Pons (tissue), 1 donor: ENCODE measurements at places on chromosomes 4 and X.

GRCh38 chrX:129959493-129959832, 23.0 kb upstream of the BCORL1 start:
- no peak for DNase-seq

GRCh38 chrX:96833333-96833732, 50.4 kb upstream of the RPA4 start:
- no peak for DNase-seq

DNA sequence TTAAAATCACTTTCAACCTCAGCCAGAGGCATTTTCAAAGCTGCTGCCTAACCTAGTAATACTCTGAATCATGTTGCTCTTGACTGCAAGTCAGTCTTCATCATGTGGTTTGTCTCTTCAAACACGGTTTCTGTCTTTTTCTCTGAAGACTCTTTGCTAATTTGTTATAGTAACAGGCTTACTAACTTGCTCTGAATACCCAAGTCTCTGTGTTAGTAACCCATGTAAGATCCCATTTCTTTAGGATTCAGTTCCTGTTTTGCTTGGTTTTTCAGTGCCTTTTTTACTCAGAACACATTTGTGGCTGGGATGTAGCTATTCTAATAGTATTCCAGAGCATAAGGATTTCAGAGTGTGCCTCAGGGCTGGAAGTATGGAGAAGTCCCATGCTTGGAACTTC, 1450.6 kb upstream of the IGFBP7 start:
- DNase-seq, result no peak

GRCh38 chrX:29903360-29903759, 312.0 kb upstream of the MAGEB2 start:
- peak; percentile 61 for DNase-seq

- no peak for DNase-seq
Measured at GRCh38 chrX:11103751-11104150, 7.4 kb upstream of the HCCS start.

DNA sequence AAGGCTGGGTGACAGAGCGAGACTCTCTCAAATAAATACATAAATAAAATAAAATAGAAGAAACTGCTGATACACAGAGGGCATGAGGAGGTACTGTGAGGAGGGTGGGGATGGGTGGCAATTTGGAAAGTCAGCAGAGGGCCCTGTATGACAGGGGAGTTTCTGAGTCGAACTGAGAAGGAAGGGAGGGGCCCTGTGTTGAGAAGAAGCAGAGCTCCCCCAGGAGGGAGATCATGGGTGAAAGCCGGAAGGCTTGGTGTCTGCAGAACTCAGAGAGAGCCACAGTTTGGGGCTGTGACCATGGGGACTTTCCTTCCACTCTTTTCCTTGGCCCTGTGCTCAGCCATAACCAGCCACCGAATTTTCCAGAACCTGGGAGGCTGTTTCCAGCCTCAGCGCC, 24.8 kb upstream of the AFAP1 start:
- DNase-seq, result no peak

DNA sequence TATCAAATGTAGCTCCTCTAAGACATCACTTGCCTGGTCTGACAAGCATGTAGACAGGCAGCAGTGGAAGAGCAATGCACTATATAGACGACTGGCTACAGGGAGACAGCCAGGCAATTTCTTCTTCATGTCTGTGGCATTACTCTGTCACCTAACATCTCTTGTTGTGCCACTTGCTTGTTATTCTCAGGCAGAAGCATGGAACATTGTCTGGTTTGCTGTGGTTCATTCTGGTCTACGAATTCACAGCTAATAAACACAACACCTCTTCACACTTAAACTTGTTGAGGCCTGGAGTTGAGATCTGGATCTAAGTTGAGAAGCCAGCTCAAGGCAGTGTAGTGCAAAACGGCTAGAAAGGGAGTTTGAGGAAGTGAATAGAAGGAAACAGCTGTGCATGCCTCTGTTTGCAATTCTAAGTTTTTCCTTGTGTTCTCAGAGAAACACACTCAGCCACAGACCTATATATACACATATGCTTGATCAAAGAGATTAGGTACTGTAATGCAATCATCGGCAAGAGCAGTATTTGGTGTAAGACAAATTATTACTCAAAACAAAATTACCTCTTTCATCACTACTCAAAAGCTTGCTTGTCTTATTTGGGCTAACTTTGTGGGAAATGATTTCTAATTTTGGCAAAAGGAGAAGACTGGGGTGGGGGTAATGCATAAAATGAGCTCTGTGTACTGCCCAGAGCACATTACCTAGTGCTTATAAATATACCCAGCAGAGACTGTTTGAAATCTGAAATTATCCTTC, 243.8 kb downstream of the PPP3CA start:
- peak; percentile 84 for DNase-seq

DNA sequence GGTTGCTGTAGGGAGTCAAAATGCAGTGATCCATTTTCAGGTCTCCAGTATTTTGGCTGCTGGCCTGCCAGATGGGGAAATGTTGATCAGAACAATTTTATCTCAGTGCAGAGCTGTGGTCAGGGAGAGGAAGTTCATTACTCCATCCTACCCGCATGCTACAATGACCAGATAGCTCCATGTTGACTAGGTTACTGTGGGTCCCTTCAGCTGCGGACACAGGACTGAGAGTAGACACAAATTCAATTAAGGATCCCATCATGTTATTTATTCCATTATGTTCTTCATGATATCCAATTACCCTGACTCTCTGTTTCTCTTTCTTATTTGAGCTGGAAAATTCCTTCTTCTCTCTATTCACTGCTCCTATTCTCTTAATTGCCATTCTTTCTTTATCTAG, 16.3 kb downstream of the SYNPO2 start:
- no peak for DNase-seq

- no peak for DNase-seq
Measured at GRCh38 chrX:119500061-119500800, 32.0 kb downstream of the SLC25A5 start.

DNA sequence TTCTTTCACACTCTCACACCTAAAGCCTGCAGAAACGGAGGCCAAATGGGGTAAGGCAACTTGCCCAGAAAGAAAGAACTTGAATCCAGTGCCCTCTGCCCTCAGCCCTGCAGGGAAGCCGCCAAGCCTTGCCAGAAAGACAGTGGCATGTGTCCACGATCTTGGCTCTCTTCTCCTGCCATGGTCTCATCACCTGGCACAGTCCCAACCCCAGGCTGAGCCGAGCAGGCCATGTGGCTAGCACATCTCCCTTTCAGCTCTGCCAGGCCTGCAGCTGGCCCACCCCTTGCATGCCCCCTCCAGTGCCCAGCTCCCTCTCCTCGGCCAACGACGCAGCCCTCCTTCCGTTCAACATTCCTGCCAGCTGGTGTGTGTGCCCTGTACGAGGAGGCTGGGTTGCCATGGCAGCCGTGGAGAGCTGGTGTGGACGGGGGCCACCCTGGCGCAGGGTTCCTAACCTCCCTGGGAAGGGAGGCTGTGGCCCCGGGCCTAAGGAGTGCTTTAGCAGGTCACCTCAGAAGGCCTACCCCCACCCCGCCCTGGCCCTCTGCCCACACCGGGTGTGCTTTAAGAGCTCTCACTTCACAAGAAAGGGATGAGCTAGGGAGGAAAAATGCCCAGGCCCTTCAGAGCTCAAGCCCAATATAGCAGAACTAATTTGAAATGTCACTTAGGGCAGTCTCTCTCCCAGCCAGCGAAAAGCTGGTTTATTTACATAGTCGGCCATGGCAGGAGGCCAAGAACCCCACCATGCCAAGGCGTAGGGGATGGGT, 73.0 kb upstream of the PJA1 start:
- DNase-seq, result peak; percentile 71

DNA sequence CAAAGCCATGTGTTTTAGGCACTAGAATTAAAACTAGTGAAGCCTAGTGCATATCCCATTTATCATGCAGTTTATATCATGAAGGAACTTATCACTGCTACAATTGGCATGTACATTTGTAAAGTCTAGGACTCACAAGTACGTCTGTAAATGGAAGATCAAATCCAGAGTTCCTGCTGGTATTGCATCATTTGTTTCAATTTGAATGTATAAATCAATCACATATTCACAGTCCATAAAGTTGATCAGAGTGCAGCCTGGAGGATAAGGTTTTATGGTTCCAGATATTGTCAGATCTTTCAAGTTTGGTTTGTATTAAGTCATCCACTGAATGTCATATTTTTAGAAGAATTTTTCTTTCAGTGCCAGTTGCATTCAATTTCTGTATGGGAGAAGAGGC, 32.6 kb upstream of the PDE5A start:
- no peak for DNase-seq

GRCh38 chr4:186939226-186939625, 215.6 kb upstream of the FAT1 start:
- no peak for DNase-seq

- DNase-seq, result no peak
Measured at GRCh38 chr4:102447413-102447812, 53.7 kb upstream of the NFKB1 start.

DNA sequence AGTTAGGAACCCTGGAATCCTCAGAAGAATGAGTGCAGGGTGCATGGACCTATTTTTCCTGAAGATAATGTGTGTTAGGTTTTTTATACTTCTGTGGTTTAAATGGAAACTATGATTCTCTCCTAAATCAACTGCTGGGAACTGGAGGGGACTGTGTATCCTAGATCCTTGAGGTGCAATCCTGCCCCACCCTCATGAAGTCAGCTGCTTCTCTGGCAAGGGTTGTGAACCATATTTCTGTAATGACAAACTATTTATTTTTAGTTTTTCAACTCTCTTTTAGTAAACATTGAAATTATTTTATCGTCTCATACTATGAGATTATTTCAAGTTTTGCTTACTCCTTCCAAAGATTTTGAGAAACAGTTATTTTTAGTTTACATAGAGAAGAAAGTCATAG, 25.8 kb upstream of the VEGFC start:
- no peak for DNase-seq

- peak; percentile 19 for DNase-seq
Measured at GRCh38 chr4:41257257-41257901, 651 bp downstream of the UCHL1 start.

DNA sequence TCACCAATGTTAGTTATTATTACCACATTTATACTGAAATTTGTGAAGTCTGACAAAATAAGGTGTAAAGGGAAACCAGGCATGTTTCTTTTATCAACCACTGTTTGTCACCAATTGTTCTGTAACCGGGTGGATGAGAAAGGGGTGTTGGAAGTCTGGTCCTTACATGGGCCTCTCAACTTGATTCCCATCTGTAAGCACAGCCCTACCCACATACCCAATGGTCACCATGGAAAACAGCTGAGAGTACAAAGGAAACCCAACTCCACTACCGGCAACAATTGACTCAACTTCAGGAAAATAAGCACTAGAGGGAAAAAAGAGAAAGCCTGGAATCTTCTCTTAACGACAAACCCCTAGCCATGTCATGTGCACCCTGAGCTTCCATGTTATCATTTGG, 70.8 kb upstream of the PTCHD1 start:
- DNase-seq, result no peak

DNA sequence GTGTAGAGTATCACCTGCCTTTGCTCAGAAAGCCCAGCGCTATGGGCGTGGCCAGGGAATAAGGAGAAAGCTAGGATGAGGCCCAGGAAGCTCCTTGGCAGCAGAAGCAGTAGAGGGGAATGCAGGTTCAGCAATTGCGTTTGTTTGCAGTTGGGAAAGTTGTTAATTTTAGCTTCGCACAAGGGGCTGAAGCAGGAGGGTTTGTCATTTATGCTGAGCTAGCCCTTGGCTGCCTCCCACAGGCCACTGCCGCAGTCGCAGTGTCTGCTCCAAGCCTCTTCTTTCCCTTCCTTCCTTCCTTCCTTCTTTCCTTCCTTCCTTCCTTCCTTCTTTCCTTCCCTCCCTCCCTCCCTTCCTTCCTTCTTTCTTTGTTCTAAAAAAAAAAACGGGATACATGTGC, 21.5 kb downstream of the FRMPD3 start:
- DNase-seq, result no peak

DNA sequence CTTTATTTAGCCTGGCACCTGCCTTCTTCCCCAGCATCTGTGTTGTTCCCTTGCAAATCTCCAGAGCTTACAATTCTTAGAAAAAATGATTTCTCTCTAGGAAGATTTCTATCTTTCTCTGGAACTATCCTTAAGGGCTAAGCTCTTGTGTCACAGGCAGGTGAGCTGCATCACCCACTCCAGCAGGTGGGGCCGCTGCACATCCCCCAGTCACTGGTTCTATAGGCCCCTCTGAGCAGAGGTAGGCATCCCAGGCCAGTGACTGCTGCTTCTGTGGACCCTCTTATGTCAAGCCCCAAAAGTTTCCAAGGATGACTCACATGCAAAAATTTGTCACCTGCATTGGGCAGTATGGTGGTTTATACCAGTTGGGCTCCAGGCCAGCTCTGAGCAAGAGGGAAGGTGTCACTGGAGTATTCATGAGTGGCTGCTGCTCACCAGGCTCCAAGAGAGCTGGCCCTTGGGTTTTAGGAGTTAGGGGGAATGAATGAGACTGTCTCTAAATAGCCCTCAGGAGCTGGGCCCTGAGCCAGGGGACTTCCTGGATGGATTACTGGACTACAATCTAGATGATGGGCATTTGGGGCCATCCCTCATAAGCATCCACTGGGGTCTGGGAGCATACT, 208.1 kb upstream of the EOLA2 start:
- no peak for DNase-seq

DNA sequence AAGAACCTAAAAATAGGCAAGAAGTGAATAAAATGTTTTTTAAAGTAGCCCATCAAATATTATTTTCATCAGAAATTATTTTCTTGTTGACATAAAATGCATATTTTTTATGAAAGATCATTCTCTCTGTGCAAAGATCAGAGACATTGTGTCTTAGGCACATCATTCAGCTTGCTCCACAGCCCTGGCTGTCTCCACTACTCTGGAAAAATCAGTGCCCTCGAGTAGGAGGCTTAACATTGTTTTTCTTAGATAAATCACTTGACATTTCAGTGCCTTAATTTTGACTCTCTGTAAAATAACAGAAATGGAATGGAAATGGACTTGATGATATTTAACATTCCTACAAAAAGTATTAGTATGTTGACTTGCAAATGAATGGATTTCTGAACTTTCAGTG, 77.9 kb downstream of the FAT4 start:
- DNase-seq, result no peak

DNA sequence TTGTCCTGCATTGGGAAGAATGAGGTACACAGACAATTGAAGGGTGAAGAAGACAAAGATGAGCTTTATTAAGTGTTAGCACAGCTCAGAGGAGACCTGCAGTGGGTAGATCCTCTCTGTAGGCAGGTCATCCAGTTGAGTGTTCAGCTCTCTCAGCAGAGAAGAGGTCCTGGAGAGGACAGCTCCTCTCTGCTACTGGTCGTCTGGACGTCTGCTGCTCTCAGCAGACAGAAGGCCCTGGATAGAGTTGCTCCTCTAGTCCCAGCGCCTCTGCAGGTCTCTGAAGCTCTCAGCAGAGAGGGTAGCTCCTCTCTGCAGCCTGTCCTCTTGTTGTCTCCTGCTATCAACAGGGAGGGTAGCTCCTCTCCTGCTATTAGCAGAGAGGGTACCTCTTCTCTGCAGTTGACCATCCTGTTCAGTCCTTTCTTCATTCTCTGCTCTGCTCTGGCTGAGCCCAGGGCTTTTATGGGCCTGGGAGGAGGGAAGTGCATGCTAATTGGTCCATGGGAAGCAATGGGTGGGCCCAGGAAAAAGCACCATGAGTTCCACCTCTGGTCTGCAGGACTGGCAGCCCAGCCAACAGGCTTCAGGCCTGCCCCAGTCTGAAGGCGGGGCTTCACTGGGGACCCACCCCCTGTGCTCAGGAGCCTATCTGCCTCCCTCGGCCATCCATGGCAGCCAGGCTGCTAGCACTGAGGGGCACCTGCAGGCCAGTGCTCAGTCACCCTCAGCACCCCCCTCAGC, 54.1 kb upstream of the IBSP start:
- no peak for DNase-seq
